Aorta (tissue), 5 donors: ENCODE measurements at places on chromosomes 12 and 14. TPM values are rescaled to one million over a fixed set of nuclear protein-coding genes. Genes with fewer than 3 reads are reported as not detected.

DNA sequence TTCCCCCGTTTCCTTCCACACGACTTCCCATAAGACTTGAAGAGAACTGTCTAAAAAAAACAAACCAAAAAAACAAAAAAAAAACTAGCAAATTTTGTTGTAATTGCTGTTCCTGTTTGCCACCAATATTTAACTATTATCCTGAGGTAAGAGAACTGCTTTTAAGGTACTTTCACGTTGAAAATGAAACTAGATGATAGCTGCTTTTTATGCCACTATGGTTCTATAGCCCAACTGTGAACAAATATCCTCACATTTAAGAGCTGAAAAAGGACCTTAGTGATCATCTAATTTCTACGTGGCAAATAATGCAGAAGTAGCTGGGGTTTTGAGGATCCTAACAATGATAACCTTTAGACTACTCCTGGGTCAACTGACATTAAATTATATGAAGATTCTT is 98.6 kb downstream of the TAOK3 start:
- DNase-seq: no peak
- no peak overlapping the region for H3K27ac ChIP-seq
- H3K27me3 ChIP-seq: no peaks in the 10 kb centered on the region
- H3K36me3 ChIP-seq: no peaks in the 10 kb centered on the region
- no peaks in the 10 kb centered on the region for H3K4me1 ChIP-seq

DNA sequence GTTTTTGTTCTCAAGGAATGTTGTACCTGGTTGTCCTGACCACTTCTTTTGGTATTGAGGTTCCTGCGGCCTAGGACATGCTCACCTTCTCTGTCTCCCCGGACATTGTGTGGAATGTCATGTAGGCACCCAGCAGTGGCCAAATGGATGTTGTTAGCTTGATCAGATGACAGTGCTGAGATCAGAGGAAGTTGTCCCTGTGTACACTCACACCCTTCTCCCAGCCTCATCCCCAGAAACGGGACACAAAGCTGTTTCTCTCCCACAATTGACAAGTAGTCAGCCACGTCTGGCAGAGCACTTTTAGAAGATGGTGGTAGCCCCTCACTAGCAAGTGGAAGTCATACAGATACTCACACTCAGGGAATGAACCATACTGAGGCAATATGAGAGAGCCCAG is 3.0 kb downstream of the PLEKHH1 start:
- no peaks in the 10 kb centered on the region for H3K36me3 ChIP-seq
- no peak overlapping the region for H3K4me3 ChIP-seq
- no peaks in the 10 kb centered on the region for H3K27me3 ChIP-seq
- H3K27ac ChIP-seq: no peak overlapping the region

DNA sequence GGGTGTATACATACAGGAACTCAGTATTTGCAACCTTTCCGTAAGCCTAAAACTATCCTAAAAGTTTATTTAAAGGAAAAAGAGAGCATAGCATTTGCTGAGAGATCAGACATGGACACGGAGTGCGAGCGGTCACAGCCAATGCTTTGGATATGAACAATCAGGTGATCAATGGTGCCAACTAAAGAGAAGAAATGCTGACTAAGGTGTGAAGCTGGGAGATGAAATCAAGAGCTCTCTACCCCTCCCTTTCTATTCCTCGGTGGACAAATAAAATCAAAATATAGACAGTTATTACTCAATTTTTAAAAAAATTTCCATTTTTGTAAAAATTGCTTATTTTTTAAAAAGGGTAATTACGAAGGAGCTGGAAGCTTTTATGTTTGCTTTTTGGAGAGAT is 29.2 kb downstream of the NT5DC3 start:
- DNase-seq: no peak
- peaks cover 2% of the 10 kb centered on the region for H3K36me3 ChIP-seq
- no peak overlapping the region for H3K4me3 ChIP-seq
- peaks cover 2% of the 10 kb centered on the region for H3K4me1 ChIP-seq
- no peaks in the 10 kb centered on the region for H3K27me3 ChIP-seq

GRCh38 chr14:37594238-37594970 is 645 bp downstream of the FOXA1 start:
- H3K27ac ChIP-seq: no peak overlapping the region
- H3K27me3 ChIP-seq: no peaks in the 10 kb centered on the region
- H3K36me3 ChIP-seq: no peaks in the 10 kb centered on the region
- H3K4me1 ChIP-seq: no peaks in the 10 kb centered on the region
- no peak for DNase-seq
- no peak overlapping the region for H3K4me3 ChIP-seq

- H3K27ac ChIP-seq: no peak overlapping the region
- no peak for DNase-seq
- H3K4me3 ChIP-seq: no peak overlapping the region
- no peaks in the 10 kb centered on the region for H3K36me3 ChIP-seq
- H3K27me3 ChIP-seq: no peaks in the 10 kb centered on the region
- no peaks in the 10 kb centered on the region for H3K4me1 ChIP-seq
Observed at GRCh38 chr12:69642531-69642930, 31.8 kb upstream of the LRRC10 start.

GRCh38 chr12:27342536-27342935 is 9.9 kb downstream of the BMAL2 start:
- H3K4me1 ChIP-seq: no peaks in the 10 kb centered on the region
- no peak overlapping the region for H3K4me3 ChIP-seq
- H3K27ac ChIP-seq: no peak overlapping the region
- no peaks in the 10 kb centered on the region for H3K27me3 ChIP-seq
- no peaks in the 10 kb centered on the region for H3K36me3 ChIP-seq

DNA sequence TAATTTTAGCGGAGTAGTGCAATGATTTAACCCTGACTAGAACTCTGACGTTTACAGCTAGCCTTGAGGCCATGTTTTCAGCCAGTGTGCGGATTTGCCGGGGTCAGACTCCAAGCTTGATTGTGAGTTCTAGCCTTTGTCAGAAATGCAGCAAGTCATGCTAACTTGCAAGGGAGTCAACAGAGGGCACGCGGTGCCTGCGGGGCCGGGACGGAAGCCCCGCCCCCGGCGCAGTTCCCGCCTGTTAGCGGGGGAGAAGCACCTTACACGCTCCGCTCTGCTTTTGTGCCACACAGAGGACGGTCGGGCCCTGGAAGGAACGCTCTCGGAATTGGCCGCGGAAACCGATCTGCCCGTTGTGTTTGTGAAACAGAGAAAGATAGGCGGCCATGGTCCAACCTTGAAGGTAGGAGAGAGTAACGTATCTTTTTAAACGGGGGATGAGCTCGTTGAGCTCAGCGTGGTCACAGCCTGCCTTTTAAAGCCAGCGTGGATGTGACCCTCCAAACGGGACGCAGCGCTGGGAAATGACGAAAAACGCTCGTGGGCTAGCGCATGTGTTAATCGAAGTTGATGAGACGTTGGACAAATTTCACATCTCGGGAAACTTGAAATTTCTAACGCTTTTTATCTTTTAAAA is 14.8 kb upstream of the EID3 start:
- peaks cover 3% of the 10 kb centered on the region for H3K36me3 ChIP-seq
- no peaks in the 10 kb centered on the region for H3K27me3 ChIP-seq
- peak overlapping the region; percentile 99 for H3K4me3 ChIP-seq
- no peak overlapping the region for H3K27ac ChIP-seq
- peak; percentile 87 for DNase-seq

DNA sequence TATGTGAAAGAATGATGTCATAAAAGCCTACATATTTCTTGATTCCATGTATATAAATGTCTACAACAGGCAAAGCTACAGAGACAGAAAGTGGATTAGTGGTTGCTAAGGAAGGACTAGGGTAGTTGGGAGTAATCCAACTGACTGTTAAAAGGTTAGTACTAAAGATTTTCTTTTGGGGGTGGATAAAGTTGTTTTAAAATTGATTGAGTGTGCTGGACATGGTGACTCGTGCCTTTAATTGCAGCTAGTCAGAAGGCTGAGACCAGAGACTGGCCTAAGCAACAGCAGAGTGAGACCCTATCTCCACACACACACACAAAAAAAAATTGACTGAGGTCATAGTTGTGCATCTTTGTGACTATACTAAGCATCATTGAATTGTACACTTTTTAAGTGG is 234.3 kb downstream of the C12orf50 start:
- H3K27me3 ChIP-seq: no peaks in the 10 kb centered on the region
- H3K4me1 ChIP-seq: no peaks in the 10 kb centered on the region
- H3K27ac ChIP-seq: no peak overlapping the region
- H3K36me3 ChIP-seq: no peaks in the 10 kb centered on the region

DNA sequence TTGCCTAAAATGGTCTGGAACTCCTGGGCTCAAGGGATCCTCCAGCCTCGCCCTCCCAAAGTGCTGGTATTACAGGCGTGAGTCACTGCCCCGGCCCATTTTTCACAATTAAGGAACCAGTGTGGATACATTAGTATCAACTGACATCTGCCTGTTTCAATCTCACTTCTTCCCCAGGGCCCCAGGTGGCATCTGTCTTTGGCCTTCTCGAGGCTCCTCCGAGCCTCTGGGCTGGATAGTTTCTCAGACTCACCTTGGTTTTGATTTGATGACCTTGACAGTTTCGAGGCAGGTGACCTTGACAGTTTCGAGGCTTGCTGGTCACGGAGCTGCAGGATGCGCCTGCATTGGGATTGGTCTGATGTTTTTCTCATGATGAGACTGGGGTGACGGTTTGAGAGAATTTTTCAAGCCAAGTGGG is 41.0 kb upstream of the NCOR2 start:
- H3K36me3 ChIP-seq: no peaks in the 10 kb centered on the region
- no peak overlapping the region for H3K4me3 ChIP-seq
- no peak for DNase-seq
- H3K4me1 ChIP-seq: no peaks in the 10 kb centered on the region

DNA sequence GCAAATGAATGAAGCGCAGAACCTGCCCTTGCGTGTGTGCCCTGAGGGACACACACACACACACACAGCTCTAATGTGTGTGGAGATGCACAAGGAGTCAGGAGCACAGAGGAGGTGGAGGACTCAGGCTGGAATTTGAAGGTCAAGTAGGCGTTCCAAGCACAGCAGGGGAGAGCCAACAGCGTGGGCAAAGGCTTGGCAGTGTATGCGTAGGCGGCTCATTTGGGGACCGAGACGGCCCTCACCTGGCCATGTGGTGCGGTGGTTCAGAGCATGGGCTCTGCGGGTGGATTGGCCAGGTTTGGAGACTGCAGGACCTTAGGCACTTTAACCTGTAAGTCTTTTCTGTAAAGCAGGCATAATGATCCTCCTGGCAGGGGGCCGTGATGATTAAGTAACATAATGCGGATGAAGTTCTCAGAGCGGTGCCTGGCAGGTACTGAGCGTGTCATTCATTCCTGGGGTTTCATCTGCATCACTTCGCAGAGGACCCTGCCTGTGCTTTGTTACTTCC is 69.5 kb upstream of the SLC24A4 start:
- no peaks in the 10 kb centered on the region for H3K4me1 ChIP-seq
- H3K27me3 ChIP-seq: no peaks in the 10 kb centered on the region
- H3K4me3 ChIP-seq: no peak overlapping the region
- no peak for DNase-seq
- H3K36me3 ChIP-seq: no peaks in the 10 kb centered on the region
- H3K27ac ChIP-seq: no peak overlapping the region

DNA sequence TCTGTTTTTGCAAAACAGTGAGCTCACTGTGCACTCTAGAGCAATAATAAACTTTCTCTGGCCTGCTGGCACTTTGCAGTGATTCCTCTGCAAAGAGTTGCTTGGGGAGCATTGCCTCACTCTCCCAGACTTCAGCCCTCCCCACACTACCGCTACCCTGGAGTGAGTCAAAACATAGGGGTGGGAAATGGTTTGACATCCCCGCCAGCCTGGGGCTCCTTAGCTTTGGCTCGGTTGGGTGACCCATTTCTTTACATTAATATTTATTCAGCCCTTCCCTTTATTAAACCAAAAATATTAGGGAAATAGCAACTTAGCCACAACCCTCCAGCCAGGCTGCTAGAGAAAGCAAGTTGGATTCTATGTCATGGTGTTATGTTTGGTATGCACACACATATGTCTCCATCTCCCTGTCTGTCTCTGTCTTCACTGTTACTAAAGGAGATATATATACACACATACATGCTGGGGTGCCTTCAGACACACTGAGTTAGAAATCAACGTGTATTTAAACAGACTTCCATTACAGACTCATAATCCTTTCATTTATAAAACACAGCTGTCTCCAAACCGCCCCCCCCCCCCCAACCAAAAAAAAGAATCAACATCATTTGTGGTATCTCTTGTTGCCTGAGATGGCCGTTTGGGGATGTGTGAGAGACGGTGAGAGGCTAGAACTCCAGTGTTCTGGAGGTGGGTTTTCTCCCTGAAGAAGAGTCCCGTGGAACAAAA is 3.4 kb upstream of the IRF2BPL start:
- peaks cover 5% of the 10 kb centered on the region for H3K4me1 ChIP-seq
- H3K27me3 ChIP-seq: no peaks in the 10 kb centered on the region
- H3K36me3 ChIP-seq: no peaks in the 10 kb centered on the region
- no peak overlapping the region for H3K4me3 ChIP-seq
- DNase-seq: no peak

DNA sequence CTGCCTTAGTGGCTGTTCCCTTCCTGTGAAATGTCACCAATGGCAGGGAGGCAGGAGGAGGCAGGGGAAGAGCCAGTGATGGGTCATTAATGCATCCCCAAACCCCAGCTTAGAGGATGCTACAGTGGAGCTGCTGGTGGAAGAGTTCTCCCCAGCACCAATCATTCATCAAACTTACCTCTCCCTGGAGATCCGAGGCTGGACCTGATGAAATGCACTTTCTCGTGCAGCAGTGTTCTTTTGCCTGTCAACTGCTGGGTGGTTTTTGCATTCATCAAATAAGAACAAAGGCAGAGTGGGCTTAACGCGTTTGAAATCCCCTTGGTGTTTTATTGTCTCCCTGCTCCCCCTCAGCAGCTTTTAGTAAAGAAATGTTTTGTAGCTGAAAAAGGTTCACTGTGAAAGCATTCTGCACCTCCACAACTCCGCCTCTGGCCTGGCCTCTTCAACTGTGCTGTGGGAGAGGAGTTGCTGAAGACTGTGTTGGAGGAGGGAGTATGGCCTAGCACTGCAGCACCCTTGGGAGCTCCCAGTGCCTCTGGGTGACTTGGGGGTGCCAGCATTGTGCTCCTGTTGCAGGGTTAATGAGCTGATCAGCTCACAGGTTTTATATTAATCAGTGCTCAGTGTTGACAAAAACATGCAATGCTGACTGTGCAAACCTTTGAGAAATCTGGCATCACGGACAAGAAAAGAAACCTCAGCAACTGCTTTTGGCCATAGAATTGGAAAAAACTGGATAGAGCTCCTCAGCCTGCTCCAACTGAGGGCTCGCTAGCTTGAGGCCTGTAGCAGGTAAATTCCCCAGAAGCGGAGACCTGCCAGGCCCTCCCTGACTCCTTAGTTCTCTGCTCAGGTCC is 14.4 kb downstream of the TSPAN9 start:
- no peaks in the 10 kb centered on the region for H3K4me1 ChIP-seq
- no peaks in the 10 kb centered on the region for H3K36me3 ChIP-seq
- no peak for DNase-seq
- H3K4me3 ChIP-seq: no peak overlapping the region
- H3K27me3 ChIP-seq: no peaks in the 10 kb centered on the region

- DNase-seq: no peak
- H3K27ac ChIP-seq: no peak overlapping the region
- no peaks in the 10 kb centered on the region for H3K27me3 ChIP-seq
- H3K4me3 ChIP-seq: no peak overlapping the region
- H3K36me3 ChIP-seq: no peaks in the 10 kb centered on the region
- no peaks in the 10 kb centered on the region for H3K4me1 ChIP-seq
Observed at GRCh38 chr14:65637780-65638179, 225.2 kb downstream of the FUT8 start.

- H3K36me3 ChIP-seq: no peaks in the 10 kb centered on the region
- DNase-seq: no peak
Observed at GRCh38 chr14:36367985-36368774, 47.7 kb upstream of the MBIP start.

The FAM181A gene
- total RNA-seq: not detected

The WDR20 gene
- 27.5 TPM for total RNA-seq

The SERPINA5 gene
- 2.3 TPM for total RNA-seq

The DRAM1 gene
- 28.6 TPM for total RNA-seq

The PIK3C2G gene
- 0.15 TPM for total RNA-seq

The GPRC5A gene
- total RNA-seq: 86.0 TPM

The PTGES3 gene
- total RNA-seq: 148 TPM
